ENCODE measurements at places on chromosomes 3 and 15. TPM values are rescaled to one million over a fixed set of nuclear protein-coding genes. Genes with fewer than 3 reads are reported as not detected.

DNA sequence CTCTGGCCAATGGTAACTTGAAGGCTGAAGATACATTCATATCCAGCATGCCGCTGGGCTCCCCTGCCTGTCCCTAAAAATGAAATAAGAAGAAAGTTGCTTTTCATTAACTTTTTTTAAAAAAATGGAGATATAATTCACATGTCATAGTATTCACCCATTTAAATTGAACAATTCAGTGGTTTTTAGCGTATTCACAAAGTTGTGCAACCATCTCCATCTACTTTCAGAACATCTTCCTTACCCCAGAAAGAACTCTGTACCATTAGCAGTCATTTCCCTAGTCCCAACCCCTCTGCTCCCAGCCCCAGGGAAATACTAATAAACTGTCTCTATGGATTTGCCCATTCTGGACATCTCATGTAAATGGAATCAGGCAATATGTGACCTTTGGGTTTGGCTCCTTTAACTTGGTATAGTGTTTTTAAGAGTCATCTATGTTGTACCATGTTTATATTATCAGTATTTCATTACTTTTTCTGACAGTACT, 55.8 kb upstream of the GATM start:
- no peak overlapping the region for H3K4me3 ChIP-seq
- H3K4me1 ChIP-seq, result no peaks in the 10 kb centered on the region
- no peak for DNase-seq
- no peak overlapping the region for H3K27ac ChIP-seq
- no peaks in the 10 kb centered on the region for H3K36me3 ChIP-seq

DNA sequence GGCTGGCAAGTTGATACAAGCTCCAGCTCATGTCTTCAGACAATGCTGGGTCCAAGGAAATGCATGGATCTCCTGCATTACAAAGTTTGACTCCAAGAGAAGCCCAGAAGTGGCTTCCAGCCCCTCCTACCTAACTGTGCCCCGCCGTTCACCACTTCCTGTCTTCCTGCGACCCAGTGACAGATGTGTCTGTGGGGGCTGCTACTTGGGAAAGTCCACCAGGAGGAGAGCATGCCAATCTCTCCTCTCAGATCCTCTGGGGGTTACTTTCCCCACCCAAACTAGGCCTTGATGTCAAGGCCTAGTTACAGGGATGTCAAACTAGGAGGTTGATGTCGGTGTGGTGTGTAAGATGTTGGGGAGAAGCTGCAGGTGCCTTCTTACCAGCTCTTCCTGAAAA, 133.6 kb upstream of the RASGRP1 start:
- no peak for DNase-seq
- no peaks in the 10 kb centered on the region for H3K36me3 ChIP-seq

GRCh38 chr3:188567478-188568195, 413.7 kb downstream of the LPP start:
- no peak overlapping the region for H3K4me3 ChIP-seq
- no peaks in the 10 kb centered on the region for H3K36me3 ChIP-seq
- peaks cover 11% of the 10 kb centered on the region for H3K4me1 ChIP-seq
- no peak for DNase-seq

GRCh38 chr15:79042213-79042928, 48.2 kb downstream of the RASGRF1 start:
- no peaks in the 10 kb centered on the region for H3K36me3 ChIP-seq
- H3K27me3 ChIP-seq, result no peaks in the 10 kb centered on the region
- no peaks in the 10 kb centered on the region for H3K4me1 ChIP-seq
- no peak overlapping the region for H3K27ac ChIP-seq

P3H2 gene
- total RNA-seq, result 1.5 TPM

TNNC1 gene
- 0.67 TPM for total RNA-seq
